Dermis blood vessel endothelial cell (primary cell): ENCODE measurements at places on chromosomes 2 and 18.

DNA sequence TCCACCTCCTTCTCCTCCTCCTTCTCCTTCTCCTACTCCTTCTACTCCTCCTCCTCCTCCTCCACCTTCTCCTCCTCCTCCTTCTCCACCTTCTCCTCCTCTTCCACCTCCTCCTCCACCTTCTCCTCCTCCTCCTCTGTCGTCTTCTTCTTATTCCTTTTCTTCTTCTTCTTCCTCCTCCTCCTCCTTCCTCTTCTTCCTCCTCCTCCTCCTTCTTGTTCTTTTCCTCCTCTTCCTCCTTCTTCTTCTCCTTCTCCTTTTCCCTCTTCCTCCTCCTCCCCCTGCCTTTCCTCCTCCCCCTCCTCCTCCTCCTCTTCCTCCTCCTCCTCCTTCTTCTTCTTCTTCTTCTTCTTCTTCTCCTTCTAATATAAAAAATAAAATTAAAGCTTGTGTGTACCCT is 971.2 kb upstream of the PIK3C3 start:
- no peak for DNase-seq

GRCh38 chr2:237663517-237664110 is 36.2 kb downstream of the LRRFIP1 start:
- no peak for DNase-seq

- no peak for DNase-seq
These were observed 59.4 kb upstream of the LAPTM4A start for GRCh38 chr2:20110876-20111275.

DNA sequence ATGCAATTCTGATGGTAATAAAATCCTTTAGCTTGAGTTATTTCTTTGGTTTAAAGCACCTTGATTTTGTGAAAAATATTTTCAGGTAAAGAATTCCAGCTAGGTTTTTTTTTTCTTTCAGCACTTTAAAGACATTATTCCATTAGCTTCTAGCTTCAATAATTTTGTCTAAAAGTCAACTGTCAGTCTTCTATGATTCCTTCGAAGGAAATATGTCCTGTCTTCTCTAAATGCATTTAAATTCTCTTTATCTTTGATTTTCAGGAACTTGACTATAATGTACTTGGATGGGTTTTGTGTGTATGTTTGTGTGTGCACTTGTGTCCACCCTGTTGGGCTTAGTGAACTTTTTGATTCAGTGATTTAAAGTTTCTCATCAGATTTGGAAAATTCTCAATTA is 4.7 kb downstream of the LONRF2 start:
- DNase-seq, result no peak

DNA sequence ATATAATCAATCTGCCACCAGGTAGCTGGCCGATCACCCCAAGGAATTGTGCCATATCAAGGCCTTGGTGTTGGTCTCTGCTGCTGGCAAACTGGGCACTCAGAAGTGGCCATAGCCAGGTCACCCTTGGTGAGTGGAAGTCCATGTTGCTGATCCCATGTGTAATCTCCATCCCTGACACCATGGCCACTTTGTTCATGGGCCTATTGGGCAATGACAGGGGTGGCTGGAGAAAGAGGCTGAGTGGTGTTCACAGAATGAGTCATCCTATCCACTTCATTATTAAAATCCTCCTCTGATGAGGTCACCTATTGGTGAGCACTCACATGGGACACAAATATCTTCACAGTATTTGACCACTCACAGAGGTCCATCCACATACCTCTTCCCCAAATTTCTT is 26.7 kb upstream of the CD226 start:
- no peak for DNase-seq
